Heart right ventricle (tissue), 16 donors: ENCODE measurements at places on chromosomes 16 and 17.
A peak's percentile ranks its signal among the peaks of the same experiment; 100 is the strongest.

DNA sequence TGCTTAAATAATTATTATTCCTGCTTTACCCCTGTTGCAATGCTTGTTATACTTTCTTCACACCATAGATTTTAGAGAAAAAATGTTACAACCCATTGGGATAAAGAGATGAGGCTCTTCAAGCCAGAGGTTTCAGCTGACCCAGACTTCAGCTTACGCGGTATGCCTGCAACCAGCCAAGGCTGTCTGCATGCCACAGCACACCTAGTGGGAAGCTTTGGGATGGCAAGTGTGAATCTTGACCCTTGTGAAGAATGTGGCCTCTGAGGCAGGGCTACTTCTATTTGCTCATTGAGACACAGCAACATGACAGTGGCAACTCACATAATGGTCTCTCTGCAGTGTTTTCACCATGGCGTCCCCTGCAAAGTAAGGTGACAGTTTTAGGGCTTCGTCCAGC lies 193.9 kb upstream of the PIRT start:
- DNase-seq, result no peak

- DNase-seq, result peak; percentile 54
Observed at GRCh38 chr16:546909-547770, 13.1 kb upstream of the PRR35 start.

DNA sequence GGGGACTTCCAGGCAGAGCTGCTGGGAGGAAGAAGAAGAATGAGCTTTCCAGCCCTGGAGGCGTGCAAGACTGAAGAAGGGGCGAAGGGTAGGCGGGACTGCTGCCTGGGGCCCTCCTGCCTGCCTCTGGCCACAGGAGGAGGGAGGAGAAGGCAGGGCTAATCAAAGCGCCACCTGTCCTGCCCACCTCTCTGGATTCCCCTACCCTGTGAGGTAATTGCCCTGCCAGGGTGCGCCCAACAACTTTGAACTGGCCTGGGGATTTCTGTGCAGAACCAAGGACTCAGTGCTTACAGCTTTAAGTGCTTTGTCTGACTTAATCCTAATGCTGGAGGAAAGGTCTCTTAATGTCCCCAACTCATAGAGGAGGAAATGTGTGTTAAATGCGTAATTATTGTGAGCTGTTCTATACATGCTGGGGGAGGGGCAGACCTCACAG lies at the start of gene NOXO1:
Gene NOXO1 (minus strand): TSS at position 72 of the 439 bp plus-strand sequence. CDS start 290 bp downstream, outside the sequence.
- DNase-seq, result no peak

- DNase-seq, result no peak
Observed at GRCh38 chr16:10067835-10068234, 114.4 kb downstream of the GRIN2A start.

GRCh38 chr17:64024781-64025731 lies 4.6 kb upstream of the ICAM2 start:
- no peak for DNase-seq

GRCh38 chr17:65015855-65016254 lies 40.7 kb downstream of the GNA13 start:
- DNase-seq, result no peak

DNA sequence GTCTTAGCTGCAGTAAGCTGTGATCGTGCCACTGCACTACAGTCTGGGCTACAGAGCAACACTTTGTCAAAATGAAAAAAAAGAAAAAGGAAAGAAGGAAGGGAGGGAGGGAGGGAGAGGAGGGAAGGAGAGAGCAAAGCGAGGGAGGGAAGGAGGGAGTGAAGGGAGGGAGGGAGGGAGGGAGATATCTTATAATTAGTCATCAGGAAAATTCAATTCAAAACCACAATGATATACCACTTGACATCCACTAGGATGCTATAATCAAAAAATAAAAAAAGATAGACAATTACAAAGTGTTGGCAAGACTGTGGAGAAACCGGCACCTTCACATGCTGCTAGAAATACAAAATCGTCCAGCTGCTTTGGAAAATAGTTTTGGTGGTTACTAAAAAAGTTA lies 93.8 kb downstream of the CDC27 start:
- no peak for DNase-seq

DNA sequence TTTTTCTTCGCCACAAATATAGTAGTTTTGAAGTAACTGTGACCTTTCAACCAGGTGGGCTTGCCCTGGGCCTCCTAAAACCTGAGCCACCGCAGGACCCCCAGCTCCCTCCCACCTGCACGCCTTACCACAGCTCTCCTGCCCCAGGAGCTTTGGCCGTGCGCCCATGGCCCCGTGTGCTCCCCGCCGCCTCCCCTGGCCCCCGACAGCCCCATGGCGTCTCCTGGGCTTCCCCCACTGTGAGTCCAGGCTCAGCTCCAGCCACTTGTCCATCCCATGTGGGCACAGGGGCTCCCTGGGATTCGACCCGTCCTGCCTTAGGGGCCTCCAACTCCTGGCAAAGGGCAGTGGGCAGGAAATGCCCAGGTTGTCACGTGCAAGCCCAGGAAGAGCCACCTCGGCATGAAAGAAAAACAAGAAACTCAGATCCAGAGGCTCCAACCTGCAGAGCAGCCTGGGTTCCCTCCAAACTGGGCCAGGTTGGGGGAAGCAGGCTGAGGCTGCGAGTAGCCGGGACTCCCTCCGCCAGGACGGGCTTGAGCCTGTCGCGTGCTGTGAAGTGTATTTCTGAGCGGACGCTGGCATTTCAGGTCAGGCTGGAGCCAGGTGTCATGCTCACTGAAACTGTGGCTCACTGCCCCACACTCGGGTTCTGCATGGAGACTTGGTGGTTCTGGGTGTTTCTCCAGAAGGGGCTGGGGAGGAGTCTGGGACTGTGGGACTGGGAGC lies 5.8 kb downstream of the LGALS3BP start:
- no peak for DNase-seq

GRCh38 chr17:38918129-38918913 lies 7.1 kb upstream of the LASP1NB start:
- no peak for DNase-seq

GRCh38 chr17:17790637-17791464 lies 45.9 kb downstream of the SREBF1 start:
- no peak for DNase-seq

DNA sequence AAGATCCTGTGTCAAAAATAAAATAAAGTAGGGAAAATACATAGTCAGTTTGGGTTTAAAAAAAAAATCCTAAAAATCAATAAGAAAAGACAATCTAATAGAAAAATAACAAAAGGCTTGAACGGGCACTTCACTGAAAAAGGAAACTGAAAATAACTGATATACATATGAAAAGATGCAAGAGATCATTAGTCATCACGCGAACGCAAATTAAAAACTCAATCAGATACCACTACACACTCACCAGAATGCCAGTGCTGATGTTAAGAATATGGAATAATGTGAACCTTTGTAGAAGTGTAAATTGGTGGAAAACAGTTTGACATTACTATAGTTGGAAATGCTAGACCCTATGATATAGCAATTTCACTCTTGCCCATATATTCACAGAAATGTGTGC lies 14.6 kb downstream of the GNGT2 start:
- DNase-seq, result no peak
